ENCODE measurements at places on chromosomes 6 and 20.

DNA sequence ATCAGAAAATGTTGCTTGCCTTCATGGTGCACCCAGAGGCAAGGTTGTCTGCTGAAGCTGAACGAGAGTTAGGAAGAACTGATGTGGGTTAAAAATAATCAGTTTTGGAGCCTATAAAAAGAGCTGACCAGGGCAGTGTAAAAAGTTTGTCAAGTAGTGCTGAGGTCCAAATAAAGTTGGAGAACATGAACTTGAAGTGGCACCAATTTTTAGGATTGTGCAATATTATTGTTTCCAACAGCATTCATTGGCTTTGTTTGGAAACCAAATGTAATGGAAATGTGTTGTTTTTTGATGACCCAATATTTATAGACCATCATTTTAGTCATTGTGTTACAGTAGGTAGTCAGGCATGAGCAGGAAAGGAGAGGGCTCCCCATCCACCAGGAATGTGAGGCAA, 55.7 kb downstream of the GPR63 start:
- DNase-seq: no peak

DNA sequence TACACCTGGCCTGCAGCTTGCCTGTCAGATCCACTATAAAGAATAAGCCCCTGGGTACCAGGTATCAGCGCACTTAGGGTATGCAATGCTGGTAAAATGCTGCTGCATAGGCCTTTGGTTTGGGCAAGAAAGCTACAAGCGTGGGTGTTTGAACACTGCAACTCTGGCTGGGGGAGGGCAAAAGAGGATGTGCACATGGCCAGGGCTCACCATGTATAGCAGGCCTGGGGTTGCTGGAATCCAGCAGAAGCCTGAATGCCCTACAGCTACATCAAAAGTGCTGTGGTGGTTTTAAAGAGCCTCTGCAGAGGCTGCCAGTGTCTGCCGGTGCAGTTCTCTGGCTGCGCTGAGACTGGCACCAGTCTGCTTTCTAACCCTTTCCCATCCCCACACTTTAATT, 51.7 kb downstream of the UQCC1 start:
- DNase-seq: no peak

- DNase-seq: no peak
Measured at GRCh38 chr6:71012866-71013469, 56.1 kb upstream of the B3GAT2 start.

DNA sequence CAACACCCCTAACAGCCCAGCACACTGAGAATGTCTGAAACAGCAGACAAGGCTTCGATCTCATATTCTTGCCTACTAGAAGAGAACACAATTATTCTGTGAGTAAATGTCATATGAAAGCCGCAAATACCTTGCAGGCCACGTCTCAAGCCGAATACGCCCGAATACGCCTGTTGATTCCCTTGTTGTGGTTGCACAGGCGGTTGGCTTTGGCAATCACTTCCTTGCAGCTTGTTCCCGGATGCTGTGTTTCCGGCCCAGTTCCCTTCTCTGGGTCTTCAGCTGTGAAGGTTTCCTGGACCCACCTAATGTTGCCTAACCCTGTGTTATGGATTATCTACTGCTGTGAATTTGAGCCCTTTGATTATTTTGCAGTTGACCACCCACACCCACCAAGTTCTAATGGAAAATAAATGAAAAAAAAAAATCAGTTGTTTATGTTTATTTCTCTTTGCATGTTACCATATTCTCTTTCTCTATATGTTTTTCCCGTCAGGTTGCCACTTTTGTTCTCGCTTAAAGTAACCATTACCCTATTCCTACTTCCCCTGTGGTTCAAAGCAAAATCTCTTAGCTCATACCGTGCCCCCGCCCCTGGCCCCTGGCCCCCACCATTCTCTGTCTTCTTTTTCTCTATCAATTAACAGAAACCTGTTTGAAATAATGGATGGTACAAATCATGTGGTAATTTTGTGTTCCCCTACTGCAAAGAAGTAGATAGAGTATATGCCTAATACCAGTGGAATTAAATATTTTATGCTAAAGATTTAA, 172.4 kb downstream of the ADGB start:
- DNase-seq: no peak

DNA sequence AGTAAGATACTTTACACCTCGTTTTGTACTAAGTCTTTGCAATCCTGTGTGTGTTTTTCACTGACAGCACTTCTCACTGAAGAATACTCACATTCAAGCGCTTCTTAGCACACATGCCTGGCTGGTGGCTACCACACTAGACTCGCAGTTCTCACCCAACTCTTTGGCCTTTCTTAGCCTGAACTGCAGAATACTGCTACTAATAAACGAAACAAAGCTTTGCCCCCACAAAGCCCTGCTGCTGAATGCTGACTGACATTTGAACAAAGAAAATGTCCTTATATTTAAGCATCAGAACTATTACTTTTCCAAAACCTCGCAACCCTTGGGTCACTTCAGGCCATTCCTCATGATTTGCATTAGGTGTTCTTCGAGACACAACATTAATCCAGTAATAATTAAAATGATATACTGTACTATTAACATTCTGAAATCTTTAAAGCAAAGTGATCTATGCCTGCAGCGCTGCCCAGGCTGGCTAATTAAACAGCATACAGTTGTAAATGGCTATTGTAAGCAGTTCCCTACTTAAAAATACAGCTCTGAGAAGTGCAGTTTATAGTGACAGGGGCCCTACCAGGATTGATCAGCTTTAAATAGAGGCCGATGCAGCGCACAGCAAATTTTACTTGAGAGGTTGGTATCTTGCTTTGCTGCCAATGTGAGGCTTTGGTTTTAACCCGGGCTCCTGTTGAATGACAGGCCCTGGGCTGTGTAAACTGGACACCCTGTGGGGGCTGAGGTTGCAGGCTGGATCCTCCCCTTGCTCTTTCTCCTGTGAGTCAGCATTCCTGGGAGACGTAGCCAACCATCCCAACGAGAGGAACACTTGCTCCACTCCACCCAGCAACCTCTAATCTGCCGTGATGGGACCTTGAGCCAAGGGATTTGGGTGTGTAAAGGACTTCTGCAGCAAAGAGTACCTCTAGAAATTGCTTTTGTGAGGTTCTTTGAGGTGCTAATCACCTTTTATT, 899.0 kb downstream of the TFAP2A start:
- DNase-seq: no peak

GRCh38 chr6:84052204-84052882, 18.8 kb downstream of the MRAP2 start:
- DNase-seq: peak; percentile 91

Data from dorsolateral prefrontal cortex (tissue), 122 donors.